ENCODE measurements at places on chromosomes 1 and 21.

GRCh38 chr1:109616391-109616790, 3.0 kb downstream of the GNAT2 start:
- DNase-seq, result no peak

DNA sequence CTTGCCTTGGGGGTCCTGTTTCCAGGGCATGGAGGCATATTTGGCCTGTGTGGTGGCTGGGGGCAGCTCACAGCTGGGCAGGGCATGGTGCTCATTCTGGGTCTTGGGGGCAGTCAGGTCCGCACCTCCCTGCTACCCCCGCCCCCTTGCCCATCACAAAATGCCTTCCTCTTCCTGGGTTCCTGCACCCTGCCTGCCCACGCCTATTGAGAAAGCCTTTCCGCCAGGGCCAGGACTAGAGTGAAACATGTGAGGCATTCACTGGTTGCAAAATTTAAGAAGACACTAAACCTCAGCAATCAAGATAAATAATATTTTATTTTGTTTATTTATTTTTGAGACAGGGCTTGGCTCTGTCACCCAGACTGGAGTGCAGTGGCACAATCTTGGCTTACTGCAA, 19.7 kb downstream of the PTAFR start:
- no peak for DNase-seq

- DNase-seq, result no peak
Measured at GRCh38 chr1:22953740-22954141, 18.9 kb downstream of the LACTBL1 start.

GRCh38 chr1:31586376-31587327, 10.3 kb downstream of the TINAGL1 start:
- no peak for DNase-seq

DNA sequence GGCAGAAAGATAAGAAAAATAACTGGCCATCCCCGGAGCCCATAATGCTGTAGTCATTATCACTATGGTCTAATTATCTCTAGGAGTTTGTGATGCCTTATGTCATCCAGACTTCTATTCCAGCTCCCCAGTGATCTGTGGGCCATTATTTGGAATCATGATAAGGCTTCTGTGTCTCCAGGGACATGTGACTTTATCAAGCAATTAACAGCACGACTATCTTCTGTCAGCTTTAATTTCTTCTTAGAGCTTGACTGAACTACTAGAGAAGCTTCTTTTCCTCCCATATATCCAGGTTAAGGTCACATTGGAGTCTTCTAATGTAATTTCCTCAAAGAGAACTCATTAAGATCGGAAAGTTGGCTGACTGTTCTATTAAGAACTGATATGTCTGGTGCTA, 100.4 kb downstream of the LHX8 start:
- DNase-seq, result no peak

DNA sequence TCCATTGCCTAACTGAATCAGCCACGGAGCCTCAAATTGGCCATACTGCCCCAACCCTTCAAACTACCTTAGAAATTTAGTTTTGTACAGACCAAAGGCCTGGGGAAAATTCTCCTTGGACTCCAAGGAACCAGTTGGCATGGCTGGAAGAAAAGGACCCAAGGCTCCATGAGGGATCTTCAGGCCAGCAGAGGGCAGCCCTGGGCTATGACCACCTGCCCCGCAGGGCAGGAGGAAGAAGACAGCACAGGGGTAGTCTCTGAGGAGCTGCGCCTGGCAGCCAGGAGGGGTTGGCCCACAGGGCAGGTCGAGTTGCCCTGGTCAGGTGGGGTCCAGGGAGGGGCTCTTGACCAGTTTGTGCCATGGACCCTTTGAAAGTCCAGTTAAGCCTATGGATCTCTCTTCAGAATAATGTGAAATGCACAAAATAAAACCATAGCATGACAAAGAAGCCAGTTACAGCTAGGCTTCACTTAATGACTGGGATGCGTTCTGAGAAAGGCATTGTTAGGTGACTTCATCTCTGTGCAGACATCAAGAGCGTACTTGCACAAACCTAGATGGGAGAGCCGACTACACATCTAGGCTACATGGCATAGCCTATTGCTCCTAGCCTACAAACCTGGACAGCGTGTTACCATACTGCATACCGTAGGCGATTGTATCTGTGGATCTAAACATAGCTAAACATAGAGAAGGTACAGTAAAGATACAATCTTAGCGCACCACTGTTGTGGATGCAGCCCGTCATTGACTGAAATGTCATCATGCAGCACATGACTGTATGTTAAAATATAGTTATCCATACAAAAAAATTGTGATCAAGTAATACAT, 26.1 kb downstream of the CACNA1S start:
- DNase-seq, result no peak

- DNase-seq, result no peak
Measured at GRCh38 chr21:33007747-33008146, 18.0 kb upstream of the OLIG2 start.

- DNase-seq, result no peak
Measured at GRCh38 chr1:23478896-23479665, 4.9 kb downstream of the ASAP3 start.

- no peak for DNase-seq
Measured at GRCh38 chr1:214136324-214136919, 144.5 kb upstream of the SMYD2 start.

- no peak for DNase-seq
Measured at GRCh38 chr1:38208716-38209632, 162.4 kb upstream of the POU3F1 start.

DNA sequence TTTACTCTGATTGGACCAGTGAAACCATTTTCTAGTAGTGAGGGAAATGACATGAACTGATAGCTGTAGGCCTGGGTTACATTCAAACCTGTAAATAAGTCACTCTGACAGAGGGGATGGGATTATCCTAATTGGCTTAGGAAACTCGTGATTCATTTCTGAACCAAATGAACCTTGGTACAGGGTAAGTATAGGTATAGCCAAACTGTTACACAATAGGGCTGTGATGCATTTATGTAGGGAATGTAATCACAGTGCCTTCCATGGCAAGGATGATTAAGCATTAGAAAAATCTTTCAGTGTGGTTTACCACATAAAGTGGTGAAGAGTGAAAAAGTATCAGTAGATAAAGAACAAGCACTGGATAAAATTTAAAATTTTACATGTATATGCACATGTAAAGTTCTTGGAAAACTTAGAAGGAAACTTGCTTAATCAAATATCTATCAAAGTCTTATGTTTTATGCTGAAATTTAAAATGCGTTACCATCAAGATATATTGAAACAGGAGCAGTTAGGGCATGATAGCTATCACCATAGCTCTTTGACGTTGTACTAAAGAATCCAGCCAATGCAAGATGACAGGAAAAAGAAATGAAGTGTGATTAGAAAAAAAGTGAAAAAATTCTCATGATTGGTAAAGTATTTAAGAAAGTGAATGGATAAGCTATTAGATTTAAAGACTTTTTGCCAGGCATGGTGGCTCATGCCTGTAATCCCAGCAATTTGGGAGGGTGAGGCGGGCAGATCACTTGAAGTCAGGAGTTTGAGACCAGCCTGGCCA, 63.0 kb downstream of the RABGAP1L start:
- no peak for DNase-seq

- DNase-seq, result no peak
Measured at GRCh38 chr1:195831789-195832188, 776.5 kb downstream of the KCNT2 start.

DNA sequence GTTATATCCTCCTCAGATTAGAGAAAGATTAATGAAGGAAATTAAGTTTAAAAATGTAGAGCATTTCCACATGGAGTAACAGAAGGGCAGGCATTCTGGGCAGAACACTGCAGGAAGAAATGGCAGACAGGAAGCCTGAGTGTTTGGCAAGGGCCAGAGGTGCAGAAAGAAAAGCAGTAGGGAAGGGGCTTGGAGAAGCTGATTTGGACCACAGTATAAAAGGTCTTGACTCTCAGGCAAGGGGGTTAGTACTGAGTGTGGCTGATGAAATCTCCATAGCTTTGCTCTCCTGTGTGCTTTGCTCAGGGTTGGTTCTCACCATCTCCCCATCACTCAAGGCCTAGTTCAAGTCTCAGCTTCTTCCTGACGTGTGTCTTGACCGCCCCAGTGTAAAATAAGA, 80.2 kb downstream of the SLC45A1 start:
- no peak for DNase-seq

DNA sequence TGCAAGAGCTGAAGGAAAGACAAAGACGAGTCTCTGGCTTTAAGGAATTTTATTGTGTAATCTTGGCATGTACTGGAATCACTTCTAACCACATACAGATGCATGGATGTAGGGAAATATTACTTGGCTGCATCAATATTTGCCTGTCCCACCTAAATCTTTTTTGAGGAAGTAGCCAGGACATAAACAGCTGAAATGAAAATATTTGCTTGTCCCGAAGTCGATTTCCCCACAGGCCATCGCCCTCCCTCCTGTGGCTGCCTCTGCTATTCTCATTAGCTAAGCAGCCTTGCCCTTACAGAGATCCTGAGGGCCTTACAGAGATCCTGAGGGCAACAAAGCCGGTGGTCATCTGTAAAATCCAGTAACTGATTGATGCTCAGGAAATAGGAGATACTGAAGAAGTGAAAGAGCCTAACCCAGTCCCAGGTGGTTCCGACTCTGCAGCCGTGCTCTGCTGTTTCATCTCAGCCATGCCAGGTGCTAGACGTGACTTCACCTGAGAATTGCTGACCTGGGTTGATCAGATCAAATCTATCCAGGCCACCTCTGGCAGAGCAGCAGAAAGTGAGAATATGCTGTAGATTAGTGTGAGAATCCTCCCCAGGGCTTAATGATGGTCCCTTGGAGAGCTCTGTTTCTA, 25.5 kb downstream of the MAN1C1 start:
- DNase-seq, result no peak

DNA sequence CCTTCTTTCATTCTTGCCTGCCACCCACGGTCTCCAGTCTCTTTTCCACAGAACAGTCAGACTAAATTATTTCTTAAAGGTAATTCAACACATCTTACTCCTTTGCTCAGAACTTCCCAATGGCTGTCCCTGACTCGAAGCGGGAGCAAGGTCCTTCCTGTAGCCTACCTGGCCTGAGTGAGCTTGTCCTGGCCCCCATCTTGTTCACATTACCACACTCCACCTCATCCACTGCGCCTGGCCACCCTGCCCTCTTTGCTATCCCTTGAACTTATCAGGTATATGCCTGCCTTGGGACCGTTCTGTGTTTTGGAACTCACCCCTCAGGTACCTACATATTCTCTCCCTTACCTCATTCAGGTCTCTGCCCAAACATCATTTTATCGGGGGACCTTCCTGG, 13.3 kb upstream of the GLIS1 start:
- DNase-seq, result no peak

GRCh38 chr1:183394435-183394834, 23.7 kb downstream of the NMNAT2 start:
- no peak for DNase-seq

DNA sequence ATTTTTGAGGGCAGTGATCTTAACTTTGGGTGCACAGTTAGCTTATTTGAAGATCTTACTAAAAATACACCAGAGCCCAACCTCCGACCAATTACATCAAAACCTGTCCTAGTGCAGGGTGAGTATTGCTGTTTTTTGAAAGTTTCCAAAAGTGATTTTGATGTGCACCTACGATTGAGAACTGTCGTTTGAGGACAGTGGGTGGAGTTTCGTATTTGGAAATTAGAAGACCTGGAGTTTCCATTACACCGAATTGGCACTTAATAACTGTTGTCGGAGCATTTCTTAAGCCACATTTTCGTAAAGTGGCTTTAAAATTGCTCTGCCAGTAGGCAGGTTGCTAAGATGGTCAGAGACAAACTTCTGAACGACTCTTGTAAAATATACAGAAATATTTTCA, 1.1 kb downstream of the SOD1 start:
- no peak for DNase-seq

DNA sequence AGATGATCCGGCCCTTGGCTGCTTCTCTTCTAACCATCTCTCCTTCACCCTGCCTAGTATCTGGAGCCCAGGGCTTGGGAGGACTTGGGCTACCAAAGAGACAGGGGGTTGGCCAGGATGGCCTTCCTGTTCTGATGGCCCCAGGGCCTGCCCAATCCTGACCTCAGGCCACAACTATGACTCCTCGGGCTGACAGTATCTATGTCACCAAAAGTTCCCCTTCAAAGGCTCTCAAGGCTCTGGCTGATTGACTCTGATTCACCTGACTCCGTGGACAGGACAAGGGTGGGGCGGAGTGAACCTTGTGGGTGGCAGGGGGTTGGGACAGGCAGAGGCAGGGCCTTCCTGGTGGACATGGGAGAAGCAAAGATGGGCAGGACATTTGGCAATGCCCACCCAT, 12.7 kb downstream of the MEF2D start:
- DNase-seq, result no peak

- DNase-seq, result no peak
Measured at GRCh38 chr21:37819372-37819771, 96.9 kb downstream of the KCNJ6 start.

DNA sequence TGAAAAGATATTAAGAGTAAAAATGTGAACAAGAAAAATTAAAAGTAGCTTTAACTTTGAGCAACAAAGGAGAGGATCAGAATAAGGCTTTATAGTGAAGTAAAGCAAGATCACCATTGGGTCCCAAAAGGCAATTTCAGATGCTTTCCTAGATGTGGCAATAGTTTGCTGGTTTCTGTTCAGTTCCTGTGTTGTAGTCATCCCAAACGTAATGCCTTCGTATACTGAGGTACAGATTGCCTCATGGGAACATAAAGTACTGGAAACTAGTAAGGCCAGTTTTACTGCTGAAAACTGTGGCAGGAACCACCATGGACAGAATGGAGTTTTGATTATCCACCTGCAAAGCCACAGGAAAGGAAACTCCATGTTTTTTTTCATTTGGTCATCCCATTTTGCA, 283.5 kb upstream of the SGIP1 start:
- DNase-seq, result no peak

DNA sequence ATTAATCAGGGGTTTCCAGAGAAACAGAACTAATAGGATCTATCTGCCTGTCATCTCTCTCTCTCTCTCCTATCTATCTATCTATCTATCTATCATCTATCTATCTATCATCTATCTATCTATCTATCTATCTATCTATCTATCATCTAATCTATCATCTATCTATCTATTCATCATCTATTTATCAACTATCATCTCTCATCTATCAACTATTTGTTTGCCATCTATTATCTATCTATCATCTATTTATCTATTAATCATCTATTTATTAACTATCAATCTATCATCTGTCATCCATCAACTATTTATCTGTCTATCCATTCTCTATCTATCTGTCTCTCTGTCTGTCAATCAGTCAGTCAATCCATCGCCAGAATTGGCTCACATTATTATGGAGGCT, 70.0 kb upstream of the MRPS6 start:
- no peak for DNase-seq

GRCh38 chr1:57599236-57599994, 175.6 kb upstream of the DAB1 start:
- no peak for DNase-seq

DNA sequence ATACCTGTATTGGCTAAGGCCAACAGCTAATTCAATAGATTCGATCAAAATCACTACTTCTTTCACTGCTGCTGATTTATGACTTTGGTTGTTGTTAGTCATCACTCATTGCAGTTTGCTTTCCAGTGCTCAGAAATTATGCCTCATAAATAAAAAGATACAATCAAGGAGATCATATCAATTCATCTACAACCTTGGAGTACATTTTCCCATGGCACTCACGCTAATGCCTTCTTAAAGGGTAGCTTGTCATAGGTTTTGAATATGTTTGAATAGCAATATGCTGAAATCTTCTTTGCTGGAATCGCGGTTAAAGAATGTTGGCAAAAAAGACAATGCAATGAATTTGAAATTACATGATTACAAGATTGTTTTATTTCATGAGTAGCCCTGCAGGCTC, 89.9 kb downstream of the KCTD3 start:
- DNase-seq, result no peak
